ENCODE measurements at places on chromosomes 13 and 19.

DNA sequence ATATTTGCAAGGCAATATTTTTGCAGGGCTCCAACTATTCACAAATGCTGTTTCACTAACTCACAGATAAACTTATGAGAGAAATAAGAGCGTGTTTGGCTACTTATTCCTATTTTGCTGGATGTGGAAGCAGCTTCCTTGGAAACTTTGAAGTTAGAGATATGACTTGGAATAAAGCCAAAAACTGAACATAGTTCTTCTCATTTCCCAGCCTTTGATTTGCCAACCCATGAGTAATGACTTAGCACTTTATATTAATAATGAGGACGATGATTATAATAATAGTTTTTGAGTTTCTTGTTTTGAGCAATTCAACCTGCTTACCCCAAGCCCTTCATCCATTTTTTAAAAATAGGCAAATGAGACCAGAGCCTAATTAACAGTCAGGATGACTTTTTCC is 47.7 kb downstream of the SLC10A2 start:
- no peak for DNase-seq

GRCh38 chr13:91032104-91032503 is 315.4 kb upstream of the MIR17HG start:
- DNase-seq = no peak

DNA sequence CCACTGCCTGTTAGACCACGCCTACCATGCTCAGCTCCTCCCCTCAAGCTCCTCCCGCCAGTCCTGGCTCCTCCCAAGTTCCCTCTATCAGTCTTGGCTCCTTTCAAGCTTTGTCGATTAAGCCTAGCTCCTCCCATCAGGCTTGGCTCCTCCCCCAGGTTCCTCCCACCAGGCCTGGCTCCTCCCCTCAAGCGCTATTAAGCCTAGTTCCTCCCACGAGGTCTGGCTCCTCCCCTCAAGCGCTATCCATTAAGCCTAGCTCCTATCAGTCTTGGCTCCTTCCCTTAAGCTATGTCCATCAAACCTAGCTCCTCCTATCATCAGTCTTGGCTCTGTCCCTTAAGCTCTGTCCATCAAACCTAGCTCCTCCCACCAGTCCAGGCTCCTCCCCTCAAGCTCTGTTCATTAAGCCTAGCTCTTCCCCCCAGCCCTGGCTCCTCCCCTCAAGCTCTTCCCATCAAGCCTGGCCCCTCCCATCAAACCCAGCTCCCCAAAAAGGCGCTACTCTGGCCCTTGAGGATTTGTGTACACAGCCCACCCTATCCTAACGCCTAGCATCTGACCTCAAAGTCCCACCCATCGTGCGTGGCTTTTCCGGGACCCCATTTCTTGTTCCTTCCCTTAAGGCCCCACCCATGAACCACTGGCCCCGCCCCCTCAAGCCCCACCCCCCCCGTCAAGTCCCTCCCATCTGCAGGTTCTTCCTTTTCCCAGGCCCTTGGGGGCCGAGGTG is 10.0 kb downstream of the CAMSAP3 start:
- no peak for DNase-seq

DNA sequence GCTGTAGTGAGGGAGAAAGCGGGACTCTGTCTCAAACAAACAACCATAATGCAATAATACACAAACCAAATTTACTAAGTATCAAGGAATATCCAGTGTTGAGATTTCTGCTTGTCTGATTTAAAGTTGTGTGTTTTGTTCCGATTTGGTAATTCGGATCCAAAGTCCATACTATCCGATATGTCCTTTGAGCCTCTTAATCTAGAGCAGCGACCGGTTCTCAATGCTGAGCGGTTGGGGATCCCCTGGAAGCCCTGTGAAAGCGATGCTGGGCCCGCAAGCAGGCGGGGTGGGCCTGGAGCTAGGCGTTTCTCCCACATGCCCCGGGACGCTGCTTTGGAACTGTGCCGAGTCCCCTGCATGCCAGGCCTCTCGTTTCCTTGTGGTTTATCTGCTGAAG is 20.2 kb downstream of the C19orf44 start:
- no peak for DNase-seq

- peak; percentile 97 for DNase-seq
These were observed 7.1 kb upstream of the NFIC start for GRCh38 chr19:3359015-3359918.
